Stimulated activated naive CD4-positive, alpha-beta T cell treated with Interleukin-2 at 50 U/mL for 16 hours (primary cell): ENCODE measurements at places on chromosomes 4 and X.

DNA sequence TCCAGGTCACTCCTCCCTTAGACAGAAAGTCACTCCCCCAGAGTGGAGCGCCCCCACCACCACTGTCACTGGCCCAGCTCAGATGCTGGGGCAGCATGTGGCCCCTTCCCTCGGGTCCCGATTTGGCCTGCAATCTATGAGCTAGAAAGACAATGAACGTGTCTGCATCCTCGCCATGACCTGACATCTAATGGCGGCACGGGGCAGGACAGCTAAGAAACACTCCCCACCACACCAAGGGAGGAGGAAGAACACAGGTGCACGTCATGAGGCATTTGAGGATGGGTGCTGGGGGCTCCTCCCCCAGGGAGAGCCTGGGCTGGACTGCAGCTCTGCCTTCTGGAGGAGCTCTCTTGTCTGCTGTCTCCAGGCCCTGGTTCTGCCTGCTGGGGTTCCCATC is 8.7 kb downstream of the RNF212 start:
- no peak for DNase-seq

DNA sequence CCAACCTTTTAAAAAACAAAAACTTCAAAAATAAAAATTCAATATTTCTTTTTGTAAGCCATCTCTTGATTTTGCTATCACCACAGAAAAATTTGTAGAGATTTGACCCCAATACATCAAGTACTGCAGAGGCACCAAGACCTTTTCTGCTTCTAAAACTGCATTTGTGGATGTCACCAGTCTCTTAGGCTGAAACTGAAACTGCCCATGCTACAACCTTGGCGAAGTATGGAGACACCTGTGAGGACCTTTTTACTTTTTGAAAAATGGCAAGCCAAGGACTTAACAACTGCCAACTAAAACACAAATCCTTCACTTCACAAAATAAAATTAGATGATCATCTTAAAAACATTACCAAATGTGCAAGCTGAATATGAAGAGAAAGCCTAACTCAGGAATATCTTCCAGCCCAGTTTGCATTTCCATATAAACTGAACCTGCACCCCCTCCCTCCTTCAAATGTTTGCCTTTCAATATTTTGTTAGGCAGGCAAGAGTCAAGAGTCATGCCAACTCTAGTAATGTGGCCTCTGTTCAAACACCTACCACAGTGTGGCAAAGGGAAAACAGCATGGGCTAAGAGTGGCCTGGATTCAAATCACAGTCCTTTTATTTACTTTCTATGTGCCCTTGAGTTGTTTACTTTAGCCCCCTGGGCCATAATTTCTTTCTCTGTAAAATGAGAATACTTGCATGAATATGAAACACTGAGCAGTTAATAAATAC is 389.4 kb downstream of the OPHN1 start:
- DNase-seq, result no peak

DNA sequence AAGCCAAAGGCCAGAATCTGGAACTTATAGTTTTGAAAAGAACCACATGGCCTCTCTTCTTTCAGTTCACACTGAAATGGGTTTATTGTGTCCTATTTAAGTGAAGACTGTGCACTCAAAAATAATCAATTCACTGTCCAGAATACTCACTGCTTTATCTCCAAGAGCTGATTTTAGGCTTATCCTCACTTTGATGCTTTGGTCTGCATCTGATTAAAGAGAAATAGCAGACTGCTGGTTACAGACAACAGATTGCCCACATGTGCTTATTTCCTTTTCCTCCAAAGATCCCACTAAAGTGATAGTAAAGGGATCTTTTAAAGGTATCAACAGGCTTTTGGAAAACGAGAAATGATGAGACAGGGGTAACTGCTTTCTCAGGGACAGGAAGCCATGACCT is 30.6 kb downstream of the ACE2 start:
- no peak for DNase-seq

GRCh38 chr4:98512918-98513317 is 145.5 kb downstream of the TSPAN5 start:
- no peak for DNase-seq

GRCh38 chr4:139668658-139669201 is 3.1 kb downstream of the MGST2 start:
- DNase-seq, result no peak
